ENCODE measurements at places on chromosomes 2 and 18. TPM values are rescaled to one million over a fixed set of nuclear protein-coding genes. Genes with fewer than 3 reads are reported as not detected.

IL1RL2 gene
- total RNA-seq = 0.30 TPM

COA5 gene
- total RNA-seq = 33.3 TPM

KLHL30 gene
- 17.3 TPM for total RNA-seq

CCDC68 gene
- 5.1 TPM for total RNA-seq

UGT1A9 gene
- total RNA-seq = not detected

HOXD3 gene
- total RNA-seq = not detected

SULT1C4 gene
- total RNA-seq = 2.7 TPM

PTPRM gene
- 132 TPM for total RNA-seq

KYNU gene
- total RNA-seq = 1.0 TPM

ABCG5 gene
- total RNA-seq = not detected

FSIP2 gene
- 0.05 TPM for total RNA-seq

ZBTB7C gene
- total RNA-seq = 2.7 TPM

PARD3B gene
- total RNA-seq = 9.1 TPM

SLC23A3 gene
- total RNA-seq = 0.58 TPM

SPHKAP gene
- total RNA-seq = 100 TPM

ABCB11 gene
- 0.05 TPM for total RNA-seq

ZNF521 gene
- total RNA-seq = 10.3 TPM
